Activated T-helper 1 cell treated with Interleukin-2 at 50 U/mL for 16 hours (primary cell): ENCODE measurements at places on chromosomes 2 and 18.
A peak's percentile ranks its signal among the peaks of the same experiment; 100 is the strongest.

GRCh38 chr18:38807915-38808314 is 1242.3 kb upstream of the CELF4 start:
- DNase-seq, result no peak

GRCh38 chr2:88857274-88857741 is 165.8 kb downstream of the RPIA start:
- no peak for DNase-seq

DNA sequence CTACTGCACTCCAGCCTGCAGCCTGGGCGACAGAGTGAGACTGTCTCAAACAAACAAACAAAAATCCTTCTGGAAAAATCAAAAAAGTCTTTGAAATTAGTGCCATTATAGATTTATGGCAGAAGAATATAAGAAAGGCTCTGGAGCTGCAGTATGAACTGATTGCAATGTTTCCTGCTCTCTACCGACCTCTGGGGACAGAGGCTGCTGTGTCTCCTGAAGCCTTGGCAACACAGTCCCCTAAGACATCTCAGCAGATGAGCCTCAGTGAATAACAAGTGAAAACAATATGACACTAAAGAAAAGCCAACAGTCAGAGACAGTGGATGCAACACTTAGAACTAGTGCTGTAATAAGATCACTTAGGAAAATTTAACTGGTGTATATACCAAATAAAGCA is 494.9 kb upstream of the LRATD1 start:
- DNase-seq, result no peak

GRCh38 chr2:10859278-10859677 is 46.7 kb upstream of the PDIA6 start:
- DNase-seq, result no peak

DNA sequence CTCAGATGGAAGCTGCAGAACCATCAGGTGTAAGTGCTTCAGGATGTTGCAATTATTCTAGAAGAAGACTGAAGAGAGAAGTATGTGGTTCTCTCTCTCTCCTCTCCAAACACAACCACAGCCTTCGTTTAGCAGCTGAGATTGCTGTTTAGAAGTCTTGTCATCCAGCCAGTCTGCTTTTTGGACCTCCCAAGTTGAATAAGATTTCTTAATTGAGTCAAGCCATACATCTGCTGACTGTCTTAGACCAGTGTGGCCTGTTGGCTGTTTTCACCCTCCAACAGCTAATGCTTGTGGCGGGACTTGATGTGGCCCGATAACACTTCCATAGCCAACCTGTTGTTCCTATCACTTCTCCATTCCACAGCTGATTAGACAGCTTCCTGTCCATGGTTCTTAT is 91.3 kb upstream of the TMEM17 start:
- DNase-seq, result no peak

DNA sequence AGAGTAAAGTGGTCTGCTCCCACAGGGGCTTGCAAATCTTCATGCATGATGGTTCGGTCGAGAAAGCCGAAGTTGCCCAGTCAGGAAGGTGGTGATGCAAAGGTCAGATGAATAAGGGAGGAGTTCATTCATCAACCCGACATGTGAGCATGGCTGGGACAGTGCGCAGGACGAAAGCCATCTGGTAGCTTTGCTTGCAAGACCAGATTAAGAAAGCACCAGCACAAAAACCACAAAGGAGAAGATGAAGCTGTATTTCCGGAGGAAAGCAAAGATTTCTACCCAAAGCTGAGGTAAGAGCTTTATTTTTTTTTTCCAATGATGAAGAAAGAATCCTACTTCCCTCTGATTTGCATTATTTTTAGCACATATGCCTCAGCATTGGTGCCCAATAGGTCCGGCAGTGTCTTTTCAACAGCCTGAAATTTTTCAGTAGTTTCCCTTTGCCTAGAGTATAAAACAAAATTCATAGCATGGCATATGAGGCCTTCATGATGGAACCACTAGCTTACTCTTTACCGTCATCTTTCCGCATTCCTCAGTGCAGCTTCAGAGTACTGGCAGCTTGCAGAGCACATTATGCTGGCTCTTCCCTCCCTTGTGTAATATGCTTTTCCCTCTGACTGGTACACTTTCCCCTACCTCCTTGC is 112.0 kb upstream of the THOC1 start:
- no peak for DNase-seq

DNA sequence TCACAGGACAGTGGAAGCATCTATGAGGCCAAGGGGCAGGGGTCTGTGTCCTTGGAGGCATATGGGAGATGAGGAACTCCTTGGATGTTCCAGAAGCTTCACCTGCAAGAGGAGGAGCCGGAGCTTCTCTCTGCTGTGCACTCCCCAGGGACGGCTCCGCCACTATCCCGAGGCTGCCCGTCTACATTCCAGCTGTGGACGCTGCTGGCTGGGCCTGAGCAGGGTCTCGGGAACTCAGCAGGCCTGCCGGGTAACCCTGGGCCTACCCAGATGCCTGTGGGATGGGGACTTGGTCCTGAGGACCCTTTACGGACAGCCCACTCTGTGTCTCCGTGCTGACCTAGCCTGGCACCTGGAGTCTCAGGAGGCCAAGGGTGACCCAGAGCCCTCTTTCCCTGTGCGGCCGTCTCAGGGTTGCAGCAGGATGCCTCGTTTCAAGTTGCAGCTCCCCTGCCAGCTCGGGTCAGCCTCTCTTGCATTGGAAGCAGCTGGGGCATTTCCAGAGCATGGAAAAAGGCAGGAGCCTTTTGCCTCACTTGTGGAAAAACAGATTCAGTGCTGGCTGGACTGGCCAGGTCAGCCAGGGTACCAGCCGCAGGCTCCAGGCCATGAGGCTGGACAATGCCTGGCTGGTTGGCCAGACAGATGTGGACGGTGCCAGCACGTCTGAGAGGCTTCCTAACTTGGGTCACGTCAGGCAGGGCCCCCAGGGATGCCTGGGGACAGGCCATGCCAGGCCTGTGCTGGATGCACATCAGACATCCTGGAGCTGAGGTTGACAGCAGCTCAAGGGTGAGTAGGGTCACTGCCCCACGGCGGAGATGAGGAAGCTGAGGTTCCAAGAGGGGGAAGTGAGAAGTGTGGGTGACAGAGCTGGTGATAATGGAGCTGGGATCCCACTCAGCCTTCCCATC is 41.5 kb downstream of the SCTR start:
- DNase-seq, result no peak

- no peak for DNase-seq
Observed at GRCh38 chr18:7607540-7608173, 40.5 kb downstream of the PTPRM start.

DNA sequence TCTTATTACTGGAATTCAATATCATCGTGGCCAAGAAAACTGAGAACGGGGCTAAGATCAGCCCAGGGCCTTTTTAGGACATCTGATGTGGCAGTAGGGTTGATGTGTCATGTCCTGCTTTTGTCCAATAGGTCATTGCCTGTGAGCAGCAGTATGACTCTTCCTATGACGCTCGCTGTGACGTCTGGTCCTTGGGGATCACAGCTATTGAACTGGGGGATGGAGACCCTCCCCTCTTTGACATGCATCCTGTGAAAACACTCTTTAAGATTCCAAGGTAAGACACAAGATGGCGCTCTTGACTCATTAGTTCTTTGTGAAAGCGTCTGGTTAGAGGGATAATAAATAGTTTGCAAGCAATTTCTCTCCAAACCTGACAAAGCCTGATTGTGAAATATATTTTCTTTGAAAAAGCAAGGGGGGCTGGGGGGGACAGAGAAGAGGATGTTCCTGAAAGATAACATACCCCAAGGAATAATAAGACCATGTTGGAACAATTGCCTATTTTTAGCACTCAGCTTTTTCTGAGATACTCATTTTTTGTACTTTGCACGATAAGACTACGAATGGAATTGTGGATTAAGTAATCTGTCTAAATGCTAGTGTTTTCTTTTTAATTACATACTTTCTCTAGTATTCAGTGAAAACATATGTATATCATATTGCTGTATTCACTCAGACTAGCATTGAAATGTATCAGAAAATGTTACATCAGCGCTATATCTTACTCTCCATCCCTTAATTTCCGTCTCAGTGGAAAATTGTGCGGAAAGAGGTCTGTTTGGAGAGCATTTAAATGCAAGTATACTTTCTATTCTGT is 58.1 kb downstream of the MYO3B start:
- DNase-seq, result no peak

DNA sequence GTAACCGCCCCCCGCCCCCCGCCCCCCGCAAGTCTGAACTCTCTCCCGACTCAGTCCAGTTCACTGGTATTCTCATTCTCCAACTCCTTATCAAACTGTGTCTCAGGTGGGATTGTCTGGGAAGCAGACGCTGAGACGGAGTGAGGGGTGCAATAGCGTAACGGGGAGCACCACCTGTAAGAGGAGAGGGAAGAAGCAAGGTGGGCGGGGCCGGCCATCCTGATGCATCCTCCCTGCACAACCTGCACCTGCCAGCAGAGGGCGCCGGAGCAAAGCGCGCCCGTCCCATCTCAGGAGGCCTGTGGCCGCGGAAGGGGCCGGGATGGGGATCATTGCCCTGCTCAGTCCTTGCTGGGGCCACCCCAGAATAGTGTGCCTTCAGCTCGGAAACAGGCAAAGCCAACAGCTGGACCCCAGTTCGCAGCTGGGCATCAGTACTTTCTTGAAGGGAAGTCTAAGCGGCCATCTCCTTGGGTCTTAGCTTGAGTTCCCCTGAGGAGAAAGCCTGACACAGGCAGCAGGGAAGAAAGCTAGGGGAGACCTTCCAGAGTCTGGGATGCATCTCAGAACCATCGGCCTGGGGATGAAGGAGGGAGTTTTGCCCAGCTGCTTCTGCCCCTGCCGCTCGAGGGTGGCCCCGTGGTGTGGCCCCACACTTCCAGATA is 208.0 kb downstream of the TFCP2L1 start:
- DNase-seq, result peak; percentile 32

- DNase-seq, result no peak
Observed at GRCh38 chr2:185970148-185970852, 231.7 kb downstream of the FSIP2 start.

- DNase-seq, result no peak
Observed at GRCh38 chr18:57052173-57052572, 94.7 kb upstream of the BOD1L2 start.

DNA sequence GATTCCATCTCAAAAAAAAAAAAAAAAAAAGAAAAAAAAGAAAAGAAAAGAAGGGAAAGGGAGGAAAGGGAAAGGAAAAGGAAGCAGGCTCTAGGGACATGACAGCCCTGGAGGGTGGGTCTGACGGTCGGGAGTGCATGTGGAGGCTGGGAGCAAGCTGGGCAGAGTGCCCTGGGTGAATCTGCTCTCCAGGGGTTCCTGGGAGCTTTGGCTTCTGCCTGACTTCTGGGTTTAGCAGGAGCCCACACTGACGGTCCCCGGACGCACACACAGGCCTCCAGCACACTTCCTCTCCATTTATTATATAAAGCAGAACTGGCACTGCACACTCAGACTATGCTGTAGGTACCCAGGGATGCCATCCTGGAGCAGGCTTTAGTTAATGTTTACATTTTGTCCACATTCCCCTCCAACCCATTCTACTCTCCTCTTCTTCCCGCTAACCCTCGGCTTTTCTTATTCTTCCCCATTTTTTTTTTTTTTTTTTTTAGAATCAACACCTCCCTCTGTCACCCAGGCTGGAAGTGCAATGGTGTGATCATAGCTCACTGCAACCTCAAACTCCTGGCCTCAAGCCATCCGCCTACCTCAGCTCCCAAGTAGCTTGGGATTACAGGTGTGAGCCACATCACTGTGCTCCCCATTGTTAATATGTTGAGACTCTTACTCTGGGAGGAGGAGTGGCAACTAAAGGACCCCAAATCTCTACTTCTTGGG is 151.1 kb upstream of the SLC1A4 start:
- DNase-seq, result no peak

- DNase-seq, result peak; percentile 21
Observed at GRCh38 chr2:73907840-73908452, 15.1 kb downstream of the ACTG2 start.

DNA sequence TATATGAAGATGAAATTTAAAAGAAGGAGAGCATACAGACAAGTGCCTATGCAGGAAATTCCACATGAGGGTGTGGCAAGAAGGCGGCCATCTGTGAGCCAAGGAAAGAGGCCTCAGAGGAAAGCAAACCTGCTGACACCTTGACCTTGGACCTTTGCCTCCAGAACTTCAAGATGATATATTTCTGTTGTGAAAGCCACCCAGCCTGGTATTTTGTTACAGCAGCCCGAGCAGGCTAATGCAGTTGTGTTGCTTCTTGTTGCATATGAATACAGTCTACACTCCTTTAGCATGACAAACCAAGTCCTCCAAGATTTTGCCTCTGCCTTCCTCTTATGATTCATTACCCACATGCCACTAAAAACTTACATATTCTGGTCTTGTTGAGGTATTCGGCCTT is 374.8 kb upstream of the TRIB2 start:
- DNase-seq, result no peak

GRCh38 chr2:36425608-36426355 is 70.2 kb downstream of the CRIM1 start:
- DNase-seq, result no peak

DNA sequence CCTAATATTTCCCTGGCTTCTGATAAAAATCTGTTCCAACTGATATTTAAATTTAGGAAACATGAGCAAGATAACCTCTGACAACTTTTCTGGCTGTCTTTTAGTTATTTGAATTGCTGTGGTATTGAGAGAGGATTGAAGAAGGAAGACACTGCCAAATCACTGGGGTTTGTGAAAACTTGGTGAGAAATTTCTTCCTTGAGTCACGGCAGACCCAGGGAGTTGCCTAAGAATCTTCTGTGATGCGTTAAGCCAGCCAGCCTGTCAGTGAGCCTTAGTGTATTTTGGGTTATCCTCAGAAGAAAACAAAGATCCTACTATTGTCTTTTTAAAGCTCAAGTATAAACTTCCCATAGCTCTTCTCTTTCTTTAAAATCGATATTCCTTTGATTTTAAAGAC is 17.5 kb upstream of the DOK6 start:
- no peak for DNase-seq
